Thymus (tissue), 14 donors: ENCODE measurements at places on chromosomes 2 and 18. TPM values are rescaled to one million over a fixed set of nuclear protein-coding genes. Genes with fewer than 3 reads are reported as not detected.
A peak's percentile ranks its signal among the peaks of the same experiment; 100 is the strongest.

The SCYGR4 gene
- not detected for polyA plus RNA-seq

The SIX3 gene
- polyA plus RNA-seq: 0.11 TPM

The REG1B gene
- polyA plus RNA-seq: 0.68 TPM

The CARF gene
- polyA plus RNA-seq: 7.0 TPM

The SRBD1 gene
- polyA plus RNA-seq: 11.0 TPM

The FBLN7 gene
- 4.8 TPM for polyA plus RNA-seq

The TDRD15 gene
- 0.07 TPM for polyA plus RNA-seq

GRCh38 chr2:205744074-205744591 is 61.8 kb downstream of the NRP2 start:
- no peaks in the 10 kb centered on the region for H3K36me3 ChIP-seq
- no peaks in the 10 kb centered on the region for H3K27me3 ChIP-seq
- H3K4me1 ChIP-seq: no peaks in the 10 kb centered on the region
- no peak overlapping the region for H3K27ac ChIP-seq
- no peak overlapping the region for H3K4me3 ChIP-seq
- DNase-seq: no peak

DNA sequence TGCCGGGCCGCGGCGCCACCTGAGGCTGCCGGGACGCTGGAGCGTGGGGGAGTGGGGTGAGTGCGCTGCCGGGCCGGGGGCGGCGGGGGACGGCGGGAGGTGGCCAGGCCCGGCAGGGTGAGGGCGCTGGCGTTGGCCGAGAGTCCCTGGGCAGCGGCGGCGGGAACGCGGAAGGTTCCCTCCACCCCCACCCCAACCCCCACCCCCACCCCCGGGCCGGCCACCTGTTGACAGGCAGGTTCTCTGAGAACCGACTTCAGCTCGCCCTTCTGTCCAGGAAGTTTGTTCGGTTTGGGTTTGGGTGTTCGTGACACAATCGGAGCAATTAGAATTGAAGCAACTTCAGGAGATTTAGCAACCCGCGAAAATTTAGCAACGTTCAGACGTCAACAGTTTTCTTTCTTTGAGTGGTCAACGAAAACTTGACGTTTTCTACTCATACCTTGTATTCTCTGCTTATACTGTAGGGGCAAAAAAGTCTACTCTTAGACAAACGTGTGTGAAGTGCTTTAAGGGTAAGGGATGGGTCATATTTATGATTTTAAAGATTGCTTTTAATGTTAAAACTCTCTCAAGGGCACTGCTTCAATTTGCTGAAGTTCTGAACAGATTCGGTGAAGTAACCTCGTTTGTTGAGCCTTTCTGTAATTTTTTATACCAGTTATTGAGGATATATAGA is 9.3 kb downstream of the OTX1 start:
- DNase-seq: no peak
- H3K36me3 ChIP-seq: no peaks in the 10 kb centered on the region
- H3K27me3 ChIP-seq: peaks cover 98% of the 10 kb centered on the region
- peaks cover 38% of the 10 kb centered on the region for H3K4me1 ChIP-seq
- H3K4me3 ChIP-seq: no peak overlapping the region
- no peak overlapping the region for H3K27ac ChIP-seq

DNA sequence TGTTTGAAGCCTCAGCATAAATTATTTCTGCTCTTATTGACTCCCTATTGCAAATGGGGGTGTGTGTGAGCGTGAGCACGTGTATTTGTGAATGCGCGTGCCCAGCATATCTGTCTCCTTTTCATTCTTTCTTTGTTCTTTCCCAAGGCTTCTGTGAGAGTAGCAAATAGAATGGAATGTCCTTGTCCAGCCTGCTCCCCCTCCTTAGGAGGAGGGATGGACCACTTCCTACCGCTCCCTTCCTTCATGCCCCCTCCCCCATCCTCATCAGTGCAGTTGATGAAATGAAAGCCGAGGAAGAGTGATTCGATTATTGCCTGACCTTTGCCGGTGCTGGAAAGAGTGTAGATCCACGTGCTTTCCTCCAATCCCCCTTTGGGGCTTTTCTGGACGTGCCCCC is 102.0 kb downstream of the CPO start:
- no peaks in the 10 kb centered on the region for H3K36me3 ChIP-seq
- H3K4me3 ChIP-seq: no peak overlapping the region
- H3K27me3 ChIP-seq: no peaks in the 10 kb centered on the region
- no peak overlapping the region for H3K27ac ChIP-seq

DNA sequence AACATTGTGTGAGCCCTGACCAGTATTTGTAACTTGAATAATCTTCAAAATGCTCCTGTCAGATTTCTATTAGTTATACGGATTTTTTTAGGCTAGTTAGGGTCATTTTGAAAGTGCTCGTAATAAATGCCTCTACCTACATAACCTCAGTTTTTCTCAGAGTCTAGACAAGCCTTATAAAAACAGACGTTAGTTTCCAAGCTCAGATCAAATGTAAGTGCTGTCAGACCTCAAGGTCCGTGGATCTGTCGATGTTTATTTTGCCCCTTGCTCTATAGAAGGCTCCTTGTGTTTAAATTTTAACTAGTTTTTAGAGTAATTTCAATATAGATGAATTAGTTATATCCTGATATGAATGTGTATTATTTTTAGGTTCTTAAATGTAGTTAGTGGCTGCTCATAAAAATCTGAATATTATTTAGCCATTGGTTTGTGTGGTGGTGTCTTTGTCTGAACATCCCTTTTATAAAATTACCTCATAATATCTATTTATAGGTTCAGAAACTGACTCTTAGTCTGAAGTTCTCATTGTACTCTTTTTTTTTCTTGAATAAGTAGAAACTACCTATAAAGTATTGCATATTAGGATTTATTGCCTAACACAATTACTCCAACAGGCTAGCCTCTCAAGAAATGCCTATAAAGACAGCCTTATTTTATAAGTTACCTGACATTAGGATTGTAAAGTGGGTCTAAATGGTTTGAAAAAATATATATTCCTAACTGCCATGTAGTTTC is 71.1 kb downstream of the MTA3 start:
- H3K4me3 ChIP-seq: no peak overlapping the region
- no peak for DNase-seq
- no peaks in the 10 kb centered on the region for H3K27me3 ChIP-seq

DNA sequence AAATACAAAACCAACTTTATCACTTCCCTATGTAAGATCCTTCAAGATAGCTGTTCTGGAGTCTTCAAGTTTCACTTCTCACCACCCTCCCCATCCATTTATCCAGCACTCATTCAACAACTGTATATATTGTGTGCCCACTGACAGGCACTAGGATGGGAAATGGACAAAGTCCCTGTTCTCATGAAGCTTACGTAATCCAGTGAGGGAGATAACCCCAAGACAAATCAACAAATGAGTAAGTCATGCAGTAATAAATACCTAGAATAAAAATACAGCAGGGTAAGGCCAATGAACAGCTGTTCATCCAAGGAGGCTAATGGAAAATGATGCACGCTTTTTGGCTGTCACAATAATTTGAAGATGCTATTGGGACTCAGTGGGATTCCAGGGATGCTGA is 133.8 kb downstream of the MEMO1 start:
- no peak overlapping the region for H3K4me3 ChIP-seq
- DNase-seq: no peak
- no peaks in the 10 kb centered on the region for H3K4me1 ChIP-seq
- no peaks in the 10 kb centered on the region for H3K27me3 ChIP-seq
- peaks cover 5% of the 10 kb centered on the region for H3K36me3 ChIP-seq

- H3K4me3 ChIP-seq: no peak overlapping the region
- H3K36me3 ChIP-seq: no peaks in the 10 kb centered on the region
- H3K27ac ChIP-seq: no peak overlapping the region
- no peaks in the 10 kb centered on the region for H3K4me1 ChIP-seq
- no peak for DNase-seq
- H3K27me3 ChIP-seq: no peaks in the 10 kb centered on the region
Observed at GRCh38 chr2:215205787-215206186, 67.4 kb upstream of the ABCA12 start.

GRCh38 chr18:58937071-58937886 is 72.6 kb downstream of the ZNF532 start:
- H3K27ac ChIP-seq: no peak overlapping the region
- H3K36me3 ChIP-seq: no peaks in the 10 kb centered on the region
- H3K4me3 ChIP-seq: no peak overlapping the region
- no peak for DNase-seq
- no peaks in the 10 kb centered on the region for H3K4me1 ChIP-seq

- H3K27ac ChIP-seq: no peak overlapping the region
- H3K27me3 ChIP-seq: no peaks in the 10 kb centered on the region
- no peaks in the 10 kb centered on the region for H3K4me1 ChIP-seq
- H3K4me3 ChIP-seq: no peak overlapping the region
- H3K36me3 ChIP-seq: no peaks in the 10 kb centered on the region
Observed at GRCh38 chr2:180405520-180405919, 398.4 kb upstream of the CWC22 start.

GRCh38 chr2:66443979-66444861 is 9.3 kb downstream of the MEIS1 start:
- no peak overlapping the region for H3K4me3 ChIP-seq
- peak overlapping the region; percentile 43 for H3K27ac ChIP-seq
- H3K36me3 ChIP-seq: no peaks in the 10 kb centered on the region
- DNase-seq: no peak

DNA sequence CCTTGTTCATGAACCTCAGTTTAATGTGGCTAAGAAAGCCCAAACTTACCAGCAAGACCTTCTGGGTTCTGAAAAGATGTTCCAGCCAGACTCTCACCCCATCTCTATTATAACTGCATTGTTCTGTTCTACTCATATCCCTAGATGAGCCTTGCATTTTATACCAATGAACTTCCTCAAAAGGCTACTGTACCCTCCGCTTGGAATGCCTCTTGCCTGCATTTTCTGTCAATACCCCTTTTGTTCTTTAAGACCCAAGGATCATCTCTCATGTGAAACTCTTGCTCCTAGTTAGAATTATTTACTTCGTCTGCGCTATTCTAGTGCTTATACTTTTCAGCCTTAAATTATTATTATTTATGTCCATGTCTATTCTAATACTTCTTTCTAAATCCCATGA is 181.5 kb downstream of the MYO3B start:
- no peak for DNase-seq
- no peaks in the 10 kb centered on the region for H3K27me3 ChIP-seq
- no peak overlapping the region for H3K4me3 ChIP-seq
- H3K27ac ChIP-seq: no peak overlapping the region

DNA sequence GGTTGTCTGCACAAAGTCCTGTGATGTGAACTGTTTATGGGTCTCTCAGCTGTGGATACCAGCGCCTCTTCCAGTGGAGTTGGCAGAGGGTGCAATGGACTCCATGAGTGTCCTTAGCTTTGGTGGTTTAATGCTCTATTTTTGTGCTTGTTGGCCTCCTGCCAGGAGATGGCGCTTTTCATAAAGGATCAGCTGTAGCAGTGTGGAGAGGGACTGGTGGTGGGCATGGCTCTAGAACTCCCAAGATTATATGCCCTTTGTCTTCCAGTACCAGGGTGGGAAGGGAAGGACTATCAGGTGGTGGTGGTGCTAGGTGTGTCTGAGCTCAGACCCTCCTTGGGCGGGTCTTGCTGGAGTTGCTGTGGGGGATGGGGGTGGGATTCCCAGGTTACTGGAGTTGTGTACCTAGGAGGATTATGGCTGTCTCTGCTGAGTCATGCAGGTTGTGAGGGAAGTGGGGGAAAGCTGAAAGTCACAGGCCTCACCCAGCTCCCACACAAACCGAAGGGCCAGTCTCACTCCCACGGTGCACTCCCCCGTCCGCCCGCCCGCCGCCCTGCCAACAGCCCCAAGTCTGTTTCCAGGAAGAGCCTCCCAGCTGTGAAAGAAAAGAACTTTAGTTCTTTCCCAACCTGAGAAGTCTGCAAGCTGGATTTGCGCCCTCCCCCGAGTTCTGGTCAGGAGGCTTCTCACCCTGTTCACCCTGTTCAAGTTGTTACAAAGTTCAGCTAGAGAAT is 108.1 kb downstream of the MARCO start:
- no peak overlapping the region for H3K4me3 ChIP-seq
- H3K36me3 ChIP-seq: no peaks in the 10 kb centered on the region
- H3K27ac ChIP-seq: no peak overlapping the region
- no peak for DNase-seq

GRCh38 chr2:145000376-145000775 is 480.5 kb upstream of the ZEB2 start:
- H3K36me3 ChIP-seq: no peaks in the 10 kb centered on the region
- DNase-seq: no peak
- no peak overlapping the region for H3K4me3 ChIP-seq
- no peaks in the 10 kb centered on the region for H3K4me1 ChIP-seq
- no peaks in the 10 kb centered on the region for H3K27me3 ChIP-seq
- no peak overlapping the region for H3K27ac ChIP-seq

- H3K27ac ChIP-seq: no peak overlapping the region
- no peaks in the 10 kb centered on the region for H3K4me1 ChIP-seq
- no peak for DNase-seq
- H3K4me3 ChIP-seq: no peak overlapping the region
- H3K27me3 ChIP-seq: no peaks in the 10 kb centered on the region
Observed at GRCh38 chr18:9366126-9366714, 31.6 kb downstream of the TWSG1 start.

GRCh38 chr2:192072778-192073177 is 122.0 kb downstream of the TMEFF2 start:
- no peaks in the 10 kb centered on the region for H3K27me3 ChIP-seq
- DNase-seq: no peak
- no peaks in the 10 kb centered on the region for H3K36me3 ChIP-seq
- H3K4me3 ChIP-seq: no peak overlapping the region

DNA sequence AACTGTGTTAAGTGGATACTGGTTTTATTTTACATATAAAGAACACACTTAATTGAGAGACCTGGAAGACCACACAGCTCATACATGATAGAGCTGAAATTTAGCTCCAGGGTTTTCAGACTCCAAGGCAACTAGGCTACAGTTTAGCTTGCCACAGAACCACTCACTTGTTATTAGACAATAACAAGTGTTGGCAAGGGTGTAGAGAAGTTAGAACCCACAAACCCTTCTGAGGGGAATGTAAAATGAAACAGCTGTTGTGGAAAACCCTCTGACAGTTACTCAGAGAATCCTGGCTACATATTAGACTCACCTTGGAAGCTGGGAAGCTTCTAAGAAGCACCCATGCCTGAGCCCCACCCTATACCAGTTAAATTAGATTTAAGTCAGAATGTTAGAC is 75.3 kb downstream of the MAP3K20 start:
- H3K36me3 ChIP-seq: no peaks in the 10 kb centered on the region
- no peaks in the 10 kb centered on the region for H3K4me1 ChIP-seq
- DNase-seq: no peak
- H3K4me3 ChIP-seq: no peak overlapping the region

DNA sequence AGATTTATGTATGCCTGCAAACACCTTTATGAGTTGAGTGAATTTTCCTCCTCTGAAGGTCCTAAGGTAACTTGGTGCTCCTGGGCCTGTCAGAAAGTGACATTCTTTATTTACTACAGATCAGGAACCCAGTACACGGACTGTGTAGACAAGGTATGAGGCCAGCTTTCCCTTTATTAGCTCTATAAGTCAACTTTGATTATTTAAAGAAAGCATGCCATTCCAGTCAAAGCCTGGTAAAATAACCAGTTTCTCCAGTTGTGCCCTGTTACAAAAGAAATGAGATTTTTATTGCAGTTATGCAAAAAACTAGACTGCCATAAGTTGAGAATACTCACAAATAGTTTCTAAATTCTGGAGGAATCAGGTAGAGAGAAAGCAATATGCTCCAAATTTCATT is 266.1 kb upstream of the SP5 start:
- no peak overlapping the region for H3K4me3 ChIP-seq
- no peaks in the 10 kb centered on the region for H3K4me1 ChIP-seq
- no peaks in the 10 kb centered on the region for H3K27me3 ChIP-seq
- H3K27ac ChIP-seq: no peak overlapping the region
- DNase-seq: no peak
- H3K36me3 ChIP-seq: no peaks in the 10 kb centered on the region

GRCh38 chr2:135636982-135637381 is 104.7 kb upstream of the UBXN4 start:
- no peaks in the 10 kb centered on the region for H3K4me1 ChIP-seq
- no peaks in the 10 kb centered on the region for H3K27me3 ChIP-seq
- no peak overlapping the region for H3K4me3 ChIP-seq
